ENCODE measurements at places on chromosomes 12 and 14.

DNA sequence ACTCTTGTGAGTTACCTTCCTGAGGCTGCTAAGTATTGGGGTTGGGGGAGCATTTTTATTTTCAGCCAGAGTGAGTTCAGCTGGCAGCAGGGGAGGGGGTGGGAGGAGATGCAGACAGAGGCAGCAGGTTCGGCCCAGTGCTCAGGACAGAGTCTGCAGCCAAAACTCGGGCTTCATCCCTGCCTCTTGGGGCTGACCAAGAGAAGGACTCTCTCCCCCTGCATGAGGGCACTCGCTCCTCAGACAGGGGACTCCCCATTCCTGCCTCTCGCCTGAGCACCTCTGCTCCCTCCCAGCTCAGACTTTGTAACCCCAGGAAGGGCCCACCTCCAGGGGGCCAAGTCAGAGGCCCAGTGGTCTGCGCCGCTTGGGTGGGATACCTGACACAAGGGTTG lies 1.1 kb upstream of the AKT1 start:
- DNase-seq, result no peak

DNA sequence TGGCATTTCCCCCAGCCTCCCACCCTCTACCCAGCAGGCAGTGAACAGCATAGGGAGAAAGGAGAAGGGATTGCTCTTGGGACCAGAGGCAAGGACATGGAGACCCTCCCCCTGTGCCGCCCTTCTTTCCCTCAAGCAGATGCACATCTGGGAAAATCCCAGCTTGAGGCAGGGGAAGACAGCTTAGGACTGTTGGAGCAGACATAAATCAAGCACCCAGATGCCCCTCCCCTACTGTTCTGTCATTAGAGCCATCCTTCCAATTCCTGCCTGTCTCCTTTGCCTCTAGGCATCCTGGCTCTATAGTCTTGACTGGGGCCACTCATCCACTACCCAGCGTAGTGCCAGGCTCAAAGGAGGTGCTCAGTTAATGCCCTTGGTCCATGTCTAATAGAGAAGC lies 7.5 kb upstream of the CISTR start:
- no peak for DNase-seq

GRCh38 chr14:82112210-82112839 lies 578.7 kb upstream of the SEL1L start:
- no peak for DNase-seq

DNA sequence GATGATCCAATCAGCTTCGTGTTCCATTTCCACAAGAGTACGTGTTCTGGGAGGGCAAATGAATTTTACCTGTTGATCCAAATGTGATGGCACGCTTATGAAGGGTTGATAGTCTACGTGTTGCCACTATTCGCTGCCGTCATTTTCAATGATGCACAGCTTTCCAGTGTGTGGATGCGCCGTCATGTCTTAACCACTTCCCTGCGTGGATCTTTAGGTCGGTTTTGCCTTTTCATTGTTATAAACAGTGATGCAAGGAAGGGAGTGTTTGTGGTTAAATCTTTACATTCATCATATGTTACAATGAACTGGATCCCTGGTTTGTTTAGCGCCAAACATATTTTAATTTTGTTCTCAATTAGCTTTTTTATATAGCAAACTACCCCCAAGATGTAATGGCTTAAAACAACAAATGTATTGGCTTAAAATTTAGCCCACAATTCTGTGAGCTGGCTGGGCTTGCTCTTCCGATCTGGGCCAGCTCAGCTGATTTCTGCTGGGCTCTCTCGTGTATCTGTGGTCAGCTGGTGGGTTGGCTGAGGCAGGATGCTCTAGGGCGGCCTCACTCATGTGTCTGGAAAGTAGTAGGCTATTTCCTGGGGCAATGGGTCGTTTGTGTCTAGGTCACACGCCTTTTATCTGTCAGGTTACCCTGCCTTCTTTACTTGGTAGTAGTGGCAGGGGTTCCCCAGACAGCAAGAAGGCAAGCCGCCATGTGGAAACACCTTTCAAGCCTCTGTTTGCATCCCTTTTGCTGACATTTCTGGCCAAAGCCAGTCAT lies 176.7 kb downstream of the CRADD start:
- DNase-seq, result peak; percentile 42

All from femur (tissue), 1 donor.